ENCODE measurements at places on chromosomes 16 and 17.

DNA sequence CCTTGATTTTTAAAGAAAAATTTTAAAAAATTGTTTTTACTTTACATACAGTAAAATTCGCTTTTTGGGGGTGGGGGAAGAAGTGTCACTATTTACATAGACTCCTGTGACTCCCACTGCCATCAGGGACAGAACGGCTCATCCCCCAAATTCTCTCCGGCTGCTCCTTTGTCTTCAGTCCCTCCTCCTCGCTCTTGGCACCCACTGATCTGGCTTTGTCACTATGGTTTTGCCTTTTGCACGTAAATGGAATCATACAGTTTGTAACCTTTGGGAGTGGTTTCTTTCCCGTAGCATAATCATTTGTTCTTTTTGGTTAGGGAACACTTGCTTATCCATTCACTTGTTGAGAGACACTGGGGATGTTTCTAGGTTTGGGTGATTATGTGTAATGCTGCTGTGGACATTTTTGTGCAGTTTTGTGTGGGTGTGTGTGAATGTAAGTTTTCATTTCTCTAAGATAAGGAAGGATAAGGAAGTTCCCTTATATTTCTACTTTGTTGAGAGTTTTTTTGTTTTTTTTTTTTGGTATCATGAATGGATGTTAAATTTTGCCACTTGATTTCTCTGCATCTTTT lies 27.4 kb downstream of the RAB11FIP4 start:
- H3K27me3 ChIP-seq: peaks cover 18% of the 10 kb centered on the region
- no peak overlapping the region for H3K4me3 ChIP-seq
- H3K4me1 ChIP-seq: peaks cover 5% of the 10 kb centered on the region
- DNase-seq: peak; percentile 4
- no peak overlapping the region for H3K27ac ChIP-seq

GRCh38 chr16:28062847-28063521 lies 530 bp downstream of the GSG1L start:
- no peak for DNase-seq
- peaks cover 6% of the 10 kb centered on the region for H3K4me1 ChIP-seq
- H3K36me3 ChIP-seq: peaks cover 1% of the 10 kb centered on the region
- H3K27me3 ChIP-seq: peaks cover 52% of the 10 kb centered on the region
- H3K4me3 ChIP-seq: no peak overlapping the region

DNA sequence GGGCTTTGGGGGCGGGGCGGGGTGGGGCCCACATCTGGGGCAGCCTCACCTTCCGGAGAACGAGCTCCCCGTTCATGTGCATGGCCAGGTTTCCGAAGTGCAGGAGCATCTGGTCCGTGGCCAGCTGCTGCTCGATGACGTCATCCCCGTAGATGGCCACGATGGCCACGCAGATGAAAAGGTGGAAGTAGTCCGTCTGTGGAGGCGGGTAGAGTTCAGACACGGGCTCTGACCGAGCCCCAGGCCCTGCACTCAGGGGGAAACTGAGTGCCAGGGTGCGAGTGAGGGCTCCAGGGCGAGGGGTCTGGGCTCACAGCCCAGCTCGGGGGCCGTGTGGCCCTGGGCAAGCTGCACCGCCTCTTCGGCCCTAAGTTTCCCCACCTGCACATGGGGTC lies 93.7 kb downstream of the TBC1D16 start:
- H3K36me3 ChIP-seq: peaks cover 31% of the 10 kb centered on the region
- H3K4me3 ChIP-seq: no peak overlapping the region
- DNase-seq: peak; percentile 68
- peaks cover 3% of the 10 kb centered on the region for H3K4me1 ChIP-seq
- no peak overlapping the region for H3K27ac ChIP-seq

DNA sequence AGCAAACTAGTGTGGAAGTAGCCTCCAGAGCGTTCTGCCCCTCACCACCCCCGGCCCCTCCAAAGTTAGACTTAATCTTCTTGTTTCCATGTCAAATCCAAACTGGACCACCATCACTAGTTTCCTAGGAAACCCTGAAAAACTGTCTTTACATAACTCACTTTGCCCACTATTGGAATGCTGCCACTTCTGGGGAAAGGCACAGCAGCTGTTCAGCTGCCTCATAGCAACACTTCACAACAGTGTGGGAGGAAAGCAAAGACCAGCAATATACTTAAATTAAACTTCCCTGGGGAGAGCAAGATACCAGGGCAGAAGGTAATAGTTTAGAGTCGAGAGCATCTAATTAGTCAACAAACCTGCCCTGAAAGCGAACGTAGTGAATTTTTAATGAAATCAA lies 452.2 kb downstream of the KCNJ2 start:
- H3K4me3 ChIP-seq: no peak overlapping the region
- H3K4me1 ChIP-seq: peaks cover 10% of the 10 kb centered on the region
- no peaks in the 10 kb centered on the region for H3K27me3 ChIP-seq
- DNase-seq: no peak
